Cardiac muscle cell (in vitro differentiated cells and primary cell): ENCODE measurements at places on chromosomes 7 and 10. TPM values are rescaled to one million over a fixed set of nuclear protein-coding genes. Genes with fewer than 3 reads are reported as not detected.
A peak's percentile ranks its signal among the peaks of the same experiment; 100 is the strongest.

GRCh38 chr7:141590666-141591065 is 39.5 kb downstream of the AGK start:
- no peaks in the 10 kb centered on the region for H3K27me3 ChIP-seq
- H3K36me3 ChIP-seq: peaks cover 7% of the 10 kb centered on the region
- no peak overlapping the region for H3K27ac ChIP-seq

DNA sequence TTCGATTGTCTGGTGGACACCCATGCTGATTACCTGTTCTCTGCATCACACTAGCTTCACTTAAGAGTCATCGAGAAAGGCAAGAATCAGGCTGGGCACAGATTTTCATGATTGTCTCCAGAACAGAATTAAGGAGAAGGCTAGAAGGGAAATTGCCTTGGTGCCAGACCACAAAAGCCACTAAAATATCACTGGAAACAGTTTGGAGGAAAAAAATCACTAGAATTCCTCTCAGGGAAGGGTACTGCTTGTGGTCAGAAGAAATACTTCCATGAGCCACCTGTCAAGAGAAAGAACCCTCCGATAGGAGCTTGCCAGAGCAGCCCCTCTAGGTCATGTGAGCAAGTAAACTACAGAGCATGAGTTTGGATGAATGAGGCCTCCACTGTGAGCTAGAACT is 269.3 kb upstream of the TEX47 start:
- DNase-seq: no peak
- H3K4me1 ChIP-seq: no peaks in the 10 kb centered on the region
- no peak overlapping the region for H3K27ac ChIP-seq
- H3K36me3 ChIP-seq: no peaks in the 10 kb centered on the region

DNA sequence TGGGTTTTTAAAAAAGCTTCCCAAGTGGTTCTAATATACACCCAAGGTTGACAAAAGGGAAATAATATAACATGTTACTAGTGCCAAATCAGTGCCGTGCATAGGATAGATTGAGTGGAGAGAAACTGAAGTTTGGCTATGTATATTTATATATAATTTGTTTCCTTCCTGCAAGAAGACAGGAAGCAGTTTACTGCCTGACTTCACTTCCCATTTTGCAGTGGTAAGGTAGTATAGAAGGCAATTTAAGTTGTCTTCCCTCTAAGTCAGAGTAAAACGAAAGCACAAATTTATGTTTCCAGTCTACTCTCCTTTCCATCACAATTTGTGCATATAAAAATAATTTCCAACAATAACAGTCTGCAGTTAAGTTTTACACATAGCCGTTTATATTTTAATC is 3.4 kb upstream of the HYCC1 start:
- DNase-seq: no peak
- H3K27ac ChIP-seq: no peak overlapping the region
- no peaks in the 10 kb centered on the region for H3K27me3 ChIP-seq
- peaks cover 4% of the 10 kb centered on the region for H3K4me1 ChIP-seq

GRCh38 chr7:19537942-19538401 is 170.9 kb downstream of the POLR1F start:
- H3K4me1 ChIP-seq: no peaks in the 10 kb centered on the region
- H3K4me3 ChIP-seq: no peak overlapping the region
- H3K27me3 ChIP-seq: no peaks in the 10 kb centered on the region

DNA sequence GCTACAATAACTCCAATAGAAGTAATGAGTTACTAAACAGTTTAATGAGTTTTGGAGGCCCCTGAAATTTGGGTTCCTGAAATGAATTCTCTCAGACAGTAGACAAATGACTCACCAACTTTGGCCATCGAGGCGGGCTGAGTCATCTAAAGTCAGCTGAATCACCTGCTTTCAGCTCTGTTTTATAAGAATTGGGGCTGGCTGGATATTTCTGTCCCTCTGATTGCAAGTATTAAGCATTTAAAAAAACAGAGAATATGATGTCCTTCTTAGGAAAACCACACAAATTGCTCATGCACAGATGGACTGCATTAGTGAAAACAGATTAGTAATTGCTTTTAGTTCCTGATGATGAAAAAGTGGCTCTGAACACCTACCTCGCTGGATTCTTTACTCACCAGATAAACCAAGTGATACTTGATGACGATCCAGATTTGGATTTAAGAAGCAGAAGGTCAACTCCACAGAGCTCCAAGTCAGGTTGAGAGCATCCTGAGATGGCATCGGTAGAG is 59.1 kb downstream of the ZNF365 start:
- H3K36me3 ChIP-seq: no peaks in the 10 kb centered on the region
- no peaks in the 10 kb centered on the region for H3K27me3 ChIP-seq
- no peak overlapping the region for H3K27ac ChIP-seq
- no peaks in the 10 kb centered on the region for H3K4me1 ChIP-seq

DNA sequence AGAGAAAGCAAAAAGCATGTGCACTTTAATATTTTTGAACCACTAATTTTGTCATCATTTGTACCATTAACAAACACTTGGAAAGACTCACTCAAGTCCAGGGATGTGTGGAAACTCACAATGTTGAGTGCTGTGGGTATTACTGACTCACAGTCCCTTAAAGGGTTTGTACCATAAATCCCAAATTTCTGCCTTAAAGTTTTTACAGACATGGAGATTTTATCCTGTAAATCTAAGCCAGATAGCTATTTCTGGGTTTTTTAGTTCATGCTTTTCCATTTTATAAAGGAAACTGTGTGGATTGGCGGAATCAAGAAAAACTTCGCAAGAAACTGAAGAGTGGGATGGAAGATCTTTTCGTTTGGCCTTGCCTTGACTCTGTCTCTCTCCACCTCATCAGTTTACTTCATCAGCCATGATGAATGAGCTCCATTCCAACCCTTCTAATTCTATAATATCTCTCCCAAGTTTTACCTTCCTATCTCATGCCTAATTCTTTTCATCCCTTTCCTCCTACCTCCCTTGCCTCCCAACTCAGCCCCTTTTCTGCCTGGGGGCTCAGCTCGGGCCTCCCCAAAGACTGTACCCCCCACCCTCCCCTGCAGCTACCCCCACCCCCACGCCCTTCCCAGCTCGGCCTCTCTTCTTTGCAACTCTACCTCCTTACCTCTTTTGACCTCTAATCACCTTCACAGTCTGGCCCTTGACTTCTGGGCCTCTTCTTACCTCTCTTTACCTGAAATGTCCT is 218.5 kb upstream of the MKLN1 start:
- H3K4me3 ChIP-seq: peak overlapping the region; percentile 24
- no peak overlapping the region for H3K27ac ChIP-seq
- peaks cover 63% of the 10 kb centered on the region for H3K27me3 ChIP-seq
- H3K36me3 ChIP-seq: no peaks in the 10 kb centered on the region

- H3K4me3 ChIP-seq: no peak overlapping the region
- H3K36me3 ChIP-seq: no peaks in the 10 kb centered on the region
- no peaks in the 10 kb centered on the region for H3K27me3 ChIP-seq
- H3K4me1 ChIP-seq: no peaks in the 10 kb centered on the region
Measured at GRCh38 chr7:36137258-36137657, 15.8 kb upstream of the EEPD1 start.

GRCh38 chr7:17168416-17168815 is 130.0 kb upstream of the AHR start:
- DNase-seq: no peak
- H3K27ac ChIP-seq: no peak overlapping the region
- peaks cover 7% of the 10 kb centered on the region for H3K4me1 ChIP-seq
- H3K36me3 ChIP-seq: no peaks in the 10 kb centered on the region

- H3K4me1 ChIP-seq: no peaks in the 10 kb centered on the region
- H3K27ac ChIP-seq: no peak overlapping the region
- no peak for DNase-seq
- no peak overlapping the region for H3K4me3 ChIP-seq
Measured at GRCh38 chr10:117894339-117894738, 152.4 kb downstream of the RAB11FIP2 start.

Gene LFNG
- 1.3 and 1.6 TPM in 2 replicates for total RNA-seq

Gene ZC3HAV1L
- total RNA-seq: 10.4 and 23.5 TPM in 2 replicates

Gene UCN3
- not detected in 2 replicates for total RNA-seq
